ENCODE measurements at places on chromosomes 3 and 15.

DNA sequence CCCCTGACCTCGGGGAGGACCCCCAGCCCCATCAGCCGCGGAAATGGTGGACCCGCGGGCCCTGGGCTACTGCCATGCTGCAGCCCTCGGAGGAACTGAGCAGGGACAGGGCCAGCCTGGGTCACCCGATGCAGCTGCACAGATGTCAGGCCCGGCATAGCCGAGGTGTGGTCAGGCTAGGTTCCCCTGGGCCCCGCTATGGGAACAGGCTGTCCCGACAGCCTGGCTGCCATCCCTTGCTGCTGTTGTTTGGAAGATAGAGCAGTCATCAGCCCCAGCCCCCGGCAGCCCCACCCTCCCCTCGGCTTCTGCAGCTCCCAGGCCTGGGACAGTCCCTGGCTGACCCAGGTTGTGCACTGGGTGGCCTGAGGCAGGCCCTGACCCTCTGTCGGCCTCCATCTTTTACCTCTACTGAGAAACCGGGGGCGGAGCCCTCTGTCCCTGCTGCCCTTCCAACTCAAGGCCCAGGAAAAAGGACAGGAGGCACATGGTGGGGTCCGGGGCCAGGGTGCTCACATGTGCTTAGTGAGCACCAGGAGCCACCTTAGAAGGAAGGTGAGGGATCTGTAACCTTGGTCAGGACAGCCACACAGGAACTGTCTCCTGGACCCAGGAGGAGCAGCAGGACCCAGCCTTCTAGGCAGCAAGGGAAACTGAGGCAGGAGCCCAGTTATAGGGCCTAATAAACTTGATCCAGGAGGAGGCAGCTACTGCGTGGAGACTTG is 31.5 kb upstream of the FBLN2 start:
- DNase-seq: no peak

GRCh38 chr15:78438619-78439285 is 736 bp downstream of the IREB2 start:
- DNase-seq: no peak

DNA sequence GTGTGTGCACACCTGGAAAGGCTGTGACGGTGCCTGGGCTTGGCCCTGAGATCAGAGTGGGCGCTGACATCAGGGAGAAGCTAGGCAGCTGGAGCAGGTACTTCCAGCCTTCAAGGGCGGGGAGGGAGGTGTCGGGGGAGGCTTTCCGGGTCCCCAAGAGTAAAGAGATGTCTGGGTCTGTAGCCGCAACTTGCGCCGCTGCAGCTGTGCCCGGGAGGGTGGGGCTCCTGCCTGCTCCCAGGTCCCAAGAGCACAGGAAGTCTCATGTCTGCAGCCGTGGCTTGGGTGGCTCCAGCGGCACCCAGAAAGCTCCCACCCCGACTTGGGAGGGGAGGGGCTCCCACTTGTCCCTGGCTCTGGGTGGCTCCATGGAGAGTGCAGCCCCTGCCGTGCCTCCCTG is 103.2 kb upstream of the BNIP2 start:
- no peak for DNase-seq

DNA sequence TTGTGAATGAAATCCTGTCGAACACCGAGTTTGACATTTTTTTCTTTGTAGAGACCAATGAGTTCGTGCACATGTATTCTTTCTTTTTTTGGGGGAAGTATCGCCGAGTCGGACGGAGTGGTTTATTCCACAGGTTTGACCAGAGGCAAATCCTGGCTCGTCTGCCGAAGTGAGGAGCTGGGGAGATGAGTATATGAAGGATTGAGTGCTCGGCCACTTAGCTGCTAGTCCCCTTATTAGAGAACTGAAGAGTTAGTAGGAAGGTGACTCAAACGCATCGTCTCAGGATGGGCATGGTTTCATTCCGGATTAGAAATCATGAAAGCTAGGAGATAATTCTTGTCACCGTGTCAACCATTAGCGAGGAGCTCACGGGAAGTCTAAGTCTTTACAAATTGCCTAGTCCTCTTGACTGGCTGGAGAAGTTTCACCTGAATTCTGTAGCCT is 154.7 kb upstream of the GOLIM4 start:
- DNase-seq: no peak

GRCh38 chr3:13092621-13093617 is 19.7 kb upstream of the IQSEC1 start:
- DNase-seq: no peak

- no peak for DNase-seq
Measured at GRCh38 chr3:130870423-130870822, 23.5 kb upstream of the ATP2C1 start.

GRCh38 chr15:66833371-66833770 is 131.3 kb downstream of the SMAD6 start:
- DNase-seq: no peak

DNA sequence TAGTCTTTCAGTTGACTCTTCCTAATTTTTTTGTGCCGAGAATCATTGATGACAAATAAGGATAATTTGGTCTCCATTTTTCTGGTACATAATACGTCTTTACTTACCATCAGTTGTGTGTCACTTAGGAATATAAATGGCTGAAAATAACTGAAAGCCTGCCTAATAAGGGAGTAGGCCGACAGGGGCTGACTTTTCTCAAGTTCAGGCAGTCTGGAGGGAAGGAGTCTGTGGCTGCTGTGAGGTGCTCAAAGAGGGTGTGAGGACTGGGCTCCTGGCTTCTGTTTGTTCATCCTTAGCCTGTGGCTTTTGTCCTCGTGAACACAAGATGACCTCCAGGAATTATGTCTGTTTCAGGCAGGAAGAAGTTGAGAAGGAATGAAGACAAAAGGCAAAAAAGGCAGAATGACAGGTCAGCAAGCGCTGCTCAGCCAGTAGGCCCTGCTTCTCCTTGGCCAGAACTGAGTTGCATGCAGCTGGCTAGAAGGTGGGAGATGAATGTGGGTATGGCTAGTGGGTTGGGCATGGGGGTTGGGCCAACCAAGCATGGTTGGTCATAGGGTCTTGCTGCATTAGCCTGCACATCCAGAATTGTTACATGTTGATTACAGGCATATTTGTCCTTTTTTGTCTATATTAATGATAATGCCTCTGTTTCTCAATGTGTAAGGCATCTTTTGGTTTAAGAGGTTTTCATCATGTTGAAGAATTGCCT is 29.2 kb downstream of the IGF1R start:
- DNase-seq: no peak

DNA sequence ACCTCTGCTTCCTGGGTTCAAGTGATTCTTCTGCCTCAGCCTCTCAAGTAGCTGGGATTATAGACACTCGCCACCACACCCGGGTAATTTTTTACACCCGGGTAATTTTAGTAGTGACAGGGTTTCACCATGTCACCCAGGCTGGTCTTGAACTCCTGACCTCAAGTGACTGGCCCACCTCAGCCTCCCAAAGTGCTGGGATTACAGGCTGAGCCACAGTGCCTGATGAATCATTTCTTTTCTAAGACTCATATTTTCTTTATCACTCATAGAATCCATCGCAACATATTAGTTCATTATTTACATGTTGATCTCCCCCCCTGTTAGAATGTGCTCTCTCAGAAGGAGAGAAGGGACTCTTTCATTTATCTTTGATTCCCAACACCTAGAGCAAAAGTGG is 109.5 kb upstream of the PTPRG start:
- no peak for DNase-seq

- DNase-seq: no peak
Measured at GRCh38 chr3:189530822-189531221, 100.4 kb upstream of the TP63 start.

DNA sequence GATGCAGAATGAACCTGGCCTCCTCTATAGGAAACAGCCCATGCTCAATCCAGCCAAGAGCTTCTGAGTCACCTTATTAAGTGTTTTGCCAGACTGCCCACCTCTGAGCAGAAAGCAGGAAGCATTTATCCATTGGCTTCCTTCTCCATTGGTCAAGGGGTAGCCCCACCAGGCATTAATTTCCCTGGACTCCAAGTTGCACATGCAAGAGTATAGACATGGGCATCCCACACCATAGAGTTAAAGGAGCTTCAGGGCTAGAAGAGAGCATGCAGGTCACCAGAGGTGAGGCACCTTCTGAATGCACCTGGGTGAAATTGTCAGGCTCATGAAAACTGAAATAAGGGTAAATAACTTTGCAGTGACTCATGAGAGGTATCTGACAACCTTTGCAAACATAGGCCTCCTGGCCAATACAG is 230.8 kb upstream of the STAC start:
- no peak for DNase-seq

DNA sequence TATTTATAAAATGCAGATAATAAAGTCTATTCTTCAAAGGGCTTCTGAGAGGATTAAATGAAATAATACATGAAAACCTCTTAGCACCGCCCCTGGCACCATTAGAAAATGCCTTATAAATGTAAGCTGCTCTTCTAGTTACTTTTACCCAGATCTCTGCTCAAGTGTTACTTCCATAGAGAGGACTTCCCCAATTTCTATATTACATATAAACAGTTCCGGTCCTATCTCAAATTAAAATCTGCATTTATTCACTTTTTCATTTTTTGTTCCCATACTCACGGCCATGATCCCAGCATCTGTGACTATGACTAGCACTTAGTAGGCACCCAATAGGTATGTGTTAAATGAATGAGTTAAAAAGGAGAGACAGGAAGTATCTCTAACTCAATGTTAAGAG is 890.9 kb upstream of the CFAP20DC start:
- no peak for DNase-seq

- DNase-seq: no peak
Measured at GRCh38 chr3:87082796-87083440, 92.0 kb upstream of the VGLL3 start.

DNA sequence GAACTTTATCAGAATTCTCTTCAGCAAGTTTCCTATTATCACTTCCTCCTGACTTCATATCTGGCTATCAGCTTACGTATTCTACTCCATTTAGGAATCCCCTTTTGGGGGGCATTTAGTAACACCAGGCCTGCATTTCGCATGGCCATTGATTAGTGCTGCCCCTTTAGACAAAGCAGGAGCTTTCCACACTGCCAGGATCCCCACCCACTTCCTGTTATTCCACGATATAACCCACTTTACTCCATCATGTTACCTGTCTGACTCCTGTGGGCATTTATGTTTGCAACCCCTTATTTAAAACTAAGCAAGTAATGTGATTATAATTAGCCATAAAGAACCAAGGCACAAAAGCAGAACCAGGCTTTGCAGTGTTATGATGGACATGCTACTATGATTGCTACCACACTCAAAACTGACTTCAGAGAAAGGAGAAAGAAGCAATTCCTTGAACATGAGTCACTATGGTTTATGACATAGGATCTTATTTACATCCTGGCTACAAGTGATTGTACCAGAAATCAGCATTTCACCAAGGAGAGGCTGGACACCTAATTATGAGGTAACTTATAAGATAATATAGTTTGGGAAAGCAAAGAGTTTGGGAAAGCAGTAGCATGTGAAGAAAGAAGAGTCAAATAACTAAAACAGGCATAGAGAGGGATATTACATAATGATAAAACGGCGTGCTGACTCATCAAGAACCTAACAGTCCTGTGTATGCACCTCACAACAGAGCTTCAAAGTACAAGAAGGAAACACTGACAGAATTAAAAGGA is 96.3 kb downstream of the IGSF11 start:
- no peak for DNase-seq

DNA sequence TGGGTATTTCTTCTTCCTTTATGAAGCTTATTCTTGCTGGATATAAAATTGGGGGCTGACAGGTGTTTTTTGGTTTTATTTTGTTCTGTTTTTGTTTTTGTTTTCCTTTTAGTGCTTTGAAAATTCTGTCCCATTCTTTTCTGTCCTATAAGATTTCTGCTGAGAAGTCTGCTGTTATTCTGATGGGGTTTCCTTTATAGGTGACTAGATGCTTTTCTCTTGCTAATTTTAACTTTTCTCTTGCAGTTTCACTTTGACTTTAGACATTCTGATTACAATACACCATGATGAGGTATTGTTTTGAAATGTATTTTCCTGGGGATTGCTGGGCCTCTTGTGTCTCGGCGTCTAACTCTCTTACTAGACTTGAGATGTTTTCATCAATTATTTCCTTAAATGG is 22.8 kb downstream of the TTC14 start:
- DNase-seq: no peak

DNA sequence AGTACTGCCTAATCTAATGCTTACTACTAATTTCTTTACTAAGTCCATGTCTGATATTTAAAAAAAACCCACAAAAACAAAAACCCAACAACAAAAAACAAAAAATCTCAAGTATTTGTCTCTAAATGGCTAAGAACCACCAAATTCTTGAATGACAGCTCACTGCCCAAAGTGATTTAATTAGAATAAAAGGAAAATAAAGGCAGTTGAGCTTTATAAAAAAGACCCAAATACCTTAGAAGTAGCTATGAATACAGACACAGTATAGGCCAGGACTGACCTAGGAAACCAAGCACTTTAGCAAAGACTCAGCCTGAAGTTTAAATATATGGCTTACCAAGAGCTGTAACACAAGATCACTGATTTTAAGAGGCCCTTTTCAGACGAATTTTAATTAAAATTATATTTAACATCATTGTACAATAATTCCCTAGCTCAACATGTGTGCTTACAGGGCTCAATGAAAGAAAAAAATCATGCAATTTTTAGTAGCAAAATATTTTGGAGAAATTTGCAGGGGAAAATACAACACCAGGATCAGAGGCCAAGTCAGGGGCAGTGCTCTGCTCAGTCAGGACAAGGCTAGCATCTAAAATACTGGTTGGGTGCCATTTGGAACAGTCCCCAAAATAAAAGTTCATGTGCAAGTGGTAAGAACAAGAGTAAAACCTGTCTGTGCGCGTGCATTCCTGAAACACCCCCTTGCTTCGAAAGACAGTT is 24.8 kb downstream of the UQCC5 start:
- DNase-seq: no peak

DNA sequence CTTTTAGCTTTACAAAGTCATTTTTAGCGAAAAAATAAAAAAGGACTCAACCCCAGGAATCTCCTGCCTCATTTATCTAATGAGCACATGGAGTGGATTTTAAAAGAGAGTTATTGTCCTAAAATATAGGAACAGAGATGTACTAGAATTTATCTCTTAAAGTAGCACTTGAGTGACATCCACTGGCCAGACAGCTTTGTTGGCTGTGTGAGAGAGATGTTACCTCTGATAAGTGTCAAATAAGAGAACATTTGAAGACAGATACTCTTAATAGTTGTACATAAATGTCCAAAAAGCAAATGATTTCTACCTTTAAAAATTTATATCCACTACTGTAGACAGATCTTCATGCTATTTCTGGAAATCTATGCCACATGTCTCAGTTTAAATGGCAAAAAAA is 12.3 kb upstream of the MFSD1 start:
- no peak for DNase-seq

GRCh38 chr15:77530576-77530975 is 102.1 kb downstream of the LINGO1 start:
- peak; percentile 33 for DNase-seq

GRCh38 chr15:78389738-78390137 is 48.3 kb upstream of the IREB2 start:
- no peak for DNase-seq

GRCh38 chr3:78940128-78940527 is 827.7 kb downstream of the ROBO1 start:
- no peak for DNase-seq

DNA sequence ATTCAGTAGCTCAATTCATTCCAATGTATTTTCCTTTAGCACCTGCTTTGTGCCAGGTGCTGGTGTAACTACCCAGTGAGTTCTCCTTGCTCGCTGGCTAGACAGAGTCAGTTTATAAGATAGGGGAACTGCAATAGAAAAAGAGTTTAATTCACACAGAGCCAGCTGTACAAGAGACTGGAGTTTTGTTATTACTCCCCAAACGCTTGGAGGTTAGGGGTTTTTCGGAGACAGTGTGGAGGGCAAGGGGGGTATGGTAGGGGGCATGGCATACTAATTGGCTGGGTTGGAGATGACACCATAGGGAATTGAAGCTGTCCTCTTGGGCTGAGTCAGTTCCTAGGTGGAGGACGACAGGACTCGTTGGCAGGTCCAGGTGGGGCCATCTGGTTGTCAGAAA is 5.4 kb upstream of the CFAP91 start:
- no peak for DNase-seq

- DNase-seq: no peak
Measured at GRCh38 chr3:41519746-41520145, 320.4 kb downstream of the CTNNB1 start.
